PC-3 (cell line): ENCODE measurements at places on chromosomes 5 and 9. TPM values are rescaled to one million over a fixed set of nuclear protein-coding genes. Genes with fewer than 3 reads are reported as not detected.

DNA sequence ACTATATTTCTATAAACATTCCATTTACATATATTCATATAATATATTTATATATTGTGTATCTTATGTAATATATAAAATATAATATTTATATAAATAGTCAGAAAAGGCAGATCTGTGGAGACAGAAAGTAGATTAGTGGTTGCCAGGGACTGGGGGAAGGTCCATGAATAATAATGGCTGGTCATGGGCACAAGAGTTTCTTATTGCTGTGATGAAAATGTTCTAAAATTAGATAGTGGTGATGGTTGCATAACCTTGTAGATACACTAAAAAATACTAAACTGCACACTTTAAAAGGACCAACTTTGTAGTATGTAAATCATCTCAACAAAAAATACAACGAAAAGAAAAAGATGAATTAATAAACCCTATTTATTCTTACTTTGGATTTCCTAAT lies 47.3 kb downstream of the NUP155 start:
- DNase-seq, result no peak

DNA sequence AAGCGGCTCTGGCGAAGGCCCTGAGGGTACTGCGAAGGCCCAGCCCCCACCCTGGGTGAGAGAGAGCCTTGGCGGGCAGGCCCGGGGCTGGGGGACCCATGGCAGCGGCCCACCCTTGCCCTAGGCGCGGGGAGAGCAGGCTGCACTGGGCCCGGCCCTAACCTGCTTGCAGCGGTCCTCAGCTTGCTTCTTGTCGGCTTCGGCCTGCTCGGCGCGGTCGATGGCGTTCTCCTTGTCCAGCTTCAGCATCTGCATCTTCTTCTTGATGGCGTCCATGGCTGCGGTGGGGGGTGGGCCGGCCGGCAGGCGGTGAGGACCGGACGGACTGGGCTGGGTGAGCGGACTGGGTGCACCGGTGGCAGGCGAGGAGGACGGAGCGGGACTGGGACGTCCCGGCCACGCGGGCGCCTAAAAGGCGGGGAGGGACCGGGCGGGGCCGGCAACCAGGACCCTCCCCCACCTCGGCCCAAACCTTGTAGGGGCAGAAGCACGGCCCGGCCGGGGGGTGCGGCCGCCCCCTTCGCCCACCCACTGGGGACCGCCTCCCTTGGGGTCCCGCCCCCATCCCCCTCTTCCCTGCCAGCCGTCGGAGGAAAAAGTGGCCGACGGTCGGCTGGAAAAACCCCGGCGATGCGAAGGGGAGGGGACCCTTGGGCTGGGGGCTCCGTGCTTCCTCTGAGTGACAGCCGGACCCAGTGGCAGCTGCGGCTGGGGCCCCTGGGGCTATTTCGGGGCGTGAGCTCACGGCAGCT lies at the start of gene TPM2:
TSS of gene TPM2 (minus strand) at position 384 of the 752 bp plus-strand sequence. CDS start at position 276, 108 bp downstream.
- no peak for DNase-seq

DNA sequence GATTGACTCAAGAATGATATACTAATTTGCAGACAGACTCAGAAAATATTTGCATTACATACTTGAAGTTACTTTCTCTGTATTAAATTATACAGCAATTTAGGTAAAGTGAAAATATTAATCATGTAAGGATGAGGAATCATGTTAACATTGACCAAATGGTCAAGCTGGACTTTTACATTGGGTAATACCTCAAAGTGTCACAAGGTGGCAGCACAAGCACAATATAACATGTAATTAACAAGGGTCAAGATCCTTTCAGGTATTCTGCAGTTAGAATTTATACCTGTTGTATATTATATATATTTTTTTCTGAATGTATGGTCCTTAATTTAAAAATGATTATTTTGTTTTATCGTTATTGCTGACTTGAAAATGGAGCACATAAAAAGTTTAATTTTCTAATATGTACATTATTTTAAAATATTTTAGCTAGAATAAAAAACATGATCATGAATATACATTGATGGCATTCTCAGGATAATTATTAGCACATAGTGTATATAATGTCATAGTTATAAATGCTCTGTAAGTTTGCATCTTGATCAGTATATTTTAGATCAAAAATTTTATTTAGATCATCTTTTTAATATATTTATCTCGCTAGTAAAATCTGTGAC lies 8.6 kb downstream of the HAPLN1 start:
- peak; percentile 78 for DNase-seq

DNA sequence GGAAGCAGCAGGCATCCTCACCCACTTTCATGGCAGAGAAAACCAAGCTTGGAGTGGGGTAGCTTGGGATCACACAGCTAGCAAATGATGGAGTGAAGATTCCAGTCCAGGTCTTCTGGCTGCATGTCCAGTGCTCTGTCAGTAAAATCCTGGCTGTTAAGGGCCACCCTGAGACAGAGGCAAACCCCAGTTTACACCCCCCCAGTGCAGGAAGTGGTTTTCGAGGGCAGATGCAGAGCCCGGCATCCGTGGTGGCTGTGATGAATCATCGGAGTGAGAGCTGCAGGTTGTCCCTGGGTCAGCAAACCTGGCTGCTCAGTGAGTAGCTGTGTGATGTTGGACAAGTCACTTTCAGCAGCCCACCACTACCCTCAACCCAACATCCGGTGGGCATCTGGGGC lies 115.4 kb downstream of the RGS3 start:
- DNase-seq, result peak; percentile 91

- DNase-seq, result peak; percentile 9
Observed at GRCh38 chr9:18061856-18062255, 412.1 kb upstream of the ADAMTSL1 start.

DNA sequence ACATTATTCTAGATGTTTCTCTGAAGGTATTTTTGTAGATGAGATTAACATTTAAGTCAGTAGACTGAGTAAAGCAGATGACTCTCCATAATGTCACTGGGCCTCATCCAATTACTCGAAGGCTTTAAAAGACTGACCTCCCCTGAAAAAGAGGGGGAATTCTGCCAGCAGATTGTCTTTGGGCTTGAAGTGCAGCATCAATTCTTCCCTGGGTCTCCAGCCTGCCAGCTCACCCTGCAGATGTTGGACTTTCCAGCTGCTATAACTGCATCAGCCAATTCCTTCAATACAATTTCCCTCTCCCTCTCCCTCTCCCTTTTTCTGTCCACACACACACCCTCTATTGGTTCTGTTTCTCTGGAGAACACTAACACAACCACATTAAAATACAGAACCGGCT lies 472.8 kb downstream of the SPOCK1 start:
- no peak for DNase-seq

GRCh38 chr9:113481176-113481787 lies 17.8 kb downstream of the RGS3 start:
- no peak for DNase-seq

DNA sequence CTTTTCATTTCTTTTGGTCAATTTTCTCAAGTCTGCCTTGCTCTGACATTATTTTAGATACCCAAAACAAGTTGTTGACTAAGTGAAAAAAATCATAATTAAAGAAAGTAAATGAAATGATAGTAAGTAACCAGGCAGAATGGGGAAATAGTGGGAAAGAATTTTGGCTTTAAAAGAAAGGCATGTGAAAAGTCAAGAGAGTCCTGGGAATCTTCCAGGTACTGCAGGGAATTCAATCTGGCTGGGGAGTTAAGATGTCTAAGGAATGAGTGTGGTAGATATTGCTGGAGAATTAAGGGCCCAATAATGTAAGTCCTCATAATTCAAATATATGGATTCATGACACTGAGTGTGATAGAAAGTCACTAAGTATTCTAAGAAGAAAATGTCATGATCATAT lies 123.1 kb upstream of the PAPPA start:
- no peak for DNase-seq

DNA sequence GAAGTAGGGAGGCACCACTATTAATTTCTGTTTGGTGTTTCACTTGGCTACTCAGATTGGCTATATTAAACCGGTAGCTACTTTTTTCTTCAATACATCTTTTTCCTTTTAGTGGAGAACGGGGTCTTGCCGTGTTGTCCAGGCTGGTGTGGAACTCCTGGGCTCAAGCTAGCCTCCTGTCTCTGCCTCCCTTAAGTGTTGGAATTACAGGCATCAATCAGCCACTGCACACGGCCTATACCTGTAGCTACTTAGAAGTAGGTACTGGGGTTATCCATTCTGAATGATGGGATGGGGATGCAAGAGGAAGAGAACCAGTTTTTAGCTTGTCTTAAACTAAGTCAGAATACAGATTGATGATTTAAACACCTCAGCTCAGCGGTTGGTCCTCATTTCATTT lies 1.7 kb downstream of the UBE2D2 start:
- DNase-seq, result peak; percentile 21

DNA sequence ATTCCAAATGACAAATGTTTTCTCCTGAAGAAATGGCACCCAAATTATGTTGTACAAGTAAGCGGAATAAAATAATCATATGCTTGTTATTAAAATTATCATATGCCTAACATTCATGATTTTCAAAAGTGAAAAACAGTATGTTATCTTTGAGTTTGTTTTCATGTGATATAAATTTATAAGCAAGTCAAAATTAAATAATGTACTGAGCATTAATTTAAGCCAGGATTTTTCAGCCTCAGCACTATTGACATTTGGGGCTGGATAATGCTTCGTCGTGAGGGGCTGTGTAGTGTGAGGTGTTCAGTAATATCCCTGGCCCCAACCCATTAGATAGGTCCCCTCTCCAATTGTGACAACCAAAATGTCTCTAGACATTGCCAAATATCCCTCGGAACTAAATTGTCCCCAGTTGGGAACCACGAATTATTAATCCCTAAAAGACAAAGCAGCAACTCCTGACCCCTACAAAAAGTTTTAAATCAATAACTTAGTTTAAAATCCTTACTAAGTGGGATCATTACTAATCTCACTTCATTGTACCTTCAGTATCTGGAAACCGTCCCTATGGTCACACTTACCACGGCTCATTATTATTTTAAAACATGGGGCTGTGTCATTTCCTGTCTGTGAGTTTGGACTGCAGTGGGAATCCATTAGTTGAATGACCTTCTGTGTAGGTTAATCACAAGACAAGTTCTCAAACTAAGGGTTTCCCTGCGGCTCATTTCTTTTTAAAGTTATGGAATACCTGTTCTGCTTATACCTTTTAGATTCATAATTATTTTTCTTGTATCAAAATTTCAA lies 1.3 kb upstream of the NNT start:
- DNase-seq, result peak; percentile 42

GRCh38 chr9:127022913-127023660 lies 99.3 kb downstream of the ANGPTL2 start:
- DNase-seq, result no peak

DNA sequence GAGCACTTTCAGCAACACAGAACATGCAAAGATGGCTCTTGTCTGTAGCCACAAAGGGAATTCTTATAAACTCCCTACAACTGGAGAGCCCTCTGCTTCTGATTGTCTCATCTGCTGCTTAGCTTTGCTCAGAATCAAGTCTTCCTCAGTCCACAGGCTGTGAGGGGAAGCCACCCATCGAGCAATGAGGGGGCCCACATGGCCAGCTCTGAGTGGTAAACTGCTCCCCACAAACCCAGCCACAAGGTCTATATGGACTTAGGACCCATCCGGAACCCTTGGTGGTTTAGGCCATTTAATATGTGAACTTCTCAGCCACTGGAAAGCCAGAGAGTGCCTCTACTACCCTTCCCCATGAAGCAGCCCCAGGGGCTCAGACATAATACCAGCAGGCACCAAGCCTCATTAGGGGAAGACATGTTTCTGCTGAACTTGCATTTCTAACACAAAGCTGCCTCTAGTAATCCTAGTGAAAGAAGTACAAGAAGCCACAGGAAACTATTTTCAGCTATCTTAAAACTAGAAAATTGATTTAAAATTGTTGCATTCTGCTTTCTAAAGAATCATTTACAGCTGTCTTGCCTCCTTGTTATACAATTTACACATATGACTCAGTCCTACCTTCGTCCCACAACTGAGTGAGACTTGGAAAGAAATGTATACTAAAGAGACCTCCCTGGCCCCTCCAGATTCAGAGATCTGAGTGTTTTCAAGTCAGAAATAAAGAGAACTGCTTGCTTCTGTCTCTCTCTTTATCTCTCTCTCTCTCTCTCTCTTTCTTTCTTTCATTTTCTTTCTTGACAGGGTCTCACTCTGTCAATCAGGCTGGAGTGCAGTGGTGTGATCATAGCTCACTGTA lies 90.2 kb downstream of the ESM1 start:
- no peak for DNase-seq

DNA sequence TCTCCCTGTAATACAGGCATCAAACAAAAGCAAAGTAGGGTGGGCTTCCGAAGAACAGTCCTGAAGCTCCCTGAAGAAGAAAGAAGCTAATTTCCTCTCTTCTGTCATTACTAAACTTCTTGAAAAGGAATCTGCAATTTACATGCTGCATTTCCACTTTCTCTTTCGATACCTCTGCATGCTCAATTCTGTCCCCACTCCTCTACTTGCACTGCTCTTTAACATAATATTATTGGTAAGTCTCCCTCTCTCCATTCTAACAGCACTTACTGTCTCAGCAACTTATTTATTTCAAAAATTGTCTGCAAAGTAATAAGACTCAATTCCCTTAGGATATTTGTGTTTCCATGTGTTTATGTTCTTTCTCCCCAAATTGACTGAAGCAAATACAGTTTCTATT lies 3.9 kb upstream of the PLPP1 start:
- no peak for DNase-seq

DNA sequence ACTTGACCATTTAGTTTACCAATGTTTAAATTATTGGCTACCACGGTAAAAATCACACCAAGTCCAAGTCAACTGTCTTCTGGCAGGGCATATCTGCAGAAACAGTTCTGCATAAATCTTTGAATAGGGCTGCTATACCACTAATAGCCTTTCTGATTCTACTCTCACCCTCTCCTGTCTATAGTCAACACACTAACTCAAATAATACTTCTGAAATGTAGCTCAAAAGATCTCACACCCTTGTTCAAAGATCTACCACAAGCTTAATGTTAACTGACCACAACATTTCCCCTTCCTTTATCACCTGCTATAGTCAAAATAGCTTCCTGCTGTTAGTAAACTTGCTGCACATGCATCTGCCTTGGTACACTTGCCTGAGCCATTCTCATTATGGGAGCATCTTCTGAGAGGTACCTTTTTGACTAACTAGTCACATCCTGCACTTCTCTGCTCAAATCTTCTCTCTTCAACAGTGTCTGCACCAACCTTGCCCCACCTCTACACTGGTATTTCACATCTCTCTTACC lies 319.4 kb downstream of the CDH10 start:
- DNase-seq, result no peak

- no peak for DNase-seq
Observed at GRCh38 chr5:112125903-112126302, 293.2 kb downstream of the EPB41L4A start.

GRCh38 chr5:93150311-93151012 lies 430.6 kb downstream of the NR2F1-AS1 start:
- peak; percentile 50 for DNase-seq

The MAMDC2 gene
- total RNA-seq, result not detected in 2 replicates

The NR5A1 gene
- total RNA-seq, result not detected in 2 replicates

The PCDHGA12 gene
- 0.11 and 0.52 TPM in 2 replicates for total RNA-seq

The CERT1 gene
- total RNA-seq, result 5.6 and 6.5 TPM in 2 replicates

The IFNA21 gene
- total RNA-seq, result not detected in 2 replicates

The CARD9 gene
- 0.52 and 1.1 TPM in 2 replicates for total RNA-seq

The DEPDC1B gene
- total RNA-seq, result 22.7 and 23.8 TPM in 2 replicates

The TLX3 gene
- total RNA-seq, result not detected in 2 replicates

The CAVIN4 gene
- 0.95 and 1.0 TPM in 2 replicates for total RNA-seq

The INSL6 gene
- not detected in 2 replicates for total RNA-seq

The SPINK5 gene
- total RNA-seq, result not detected in 2 replicates

The IGIP gene
- 1.3 and 2.1 TPM in 2 replicates for total RNA-seq
